Muscle of leg (tissue), 16 donors: ENCODE measurements at places on chromosomes 7 and 10. TPM values are rescaled to one million over a fixed set of nuclear protein-coding genes. Genes with fewer than 3 reads are reported as not detected.
A peak's percentile ranks its signal among the peaks of the same experiment; 100 is the strongest.

- no peaks in the 10 kb centered on the region for H3K27me3 ChIP-seq
- H3K4me1 ChIP-seq, result no peaks in the 10 kb centered on the region
- H3K27ac ChIP-seq, result no peak overlapping the region
- DNase-seq, result no peak
- H3K36me3 ChIP-seq, result no peaks in the 10 kb centered on the region
- no peak overlapping the region for H3K4me3 ChIP-seq
Measured at GRCh38 chr10:89946106-89946505, 244.7 kb downstream of the KIF20B start.

The EPHA1 gene
- not detected for total RNA-seq

The LIPK gene
- not detected for total RNA-seq

GRCh38 chr7:84720456-84721097, 466.3 kb downstream of the SEMA3D start:
- no peaks in the 10 kb centered on the region for H3K4me1 ChIP-seq
- DNase-seq, result no peak
- no peak overlapping the region for H3K27ac ChIP-seq
- no peaks in the 10 kb centered on the region for H3K27me3 ChIP-seq
- H3K36me3 ChIP-seq, result no peaks in the 10 kb centered on the region
- no peak overlapping the region for H3K4me3 ChIP-seq

DNA sequence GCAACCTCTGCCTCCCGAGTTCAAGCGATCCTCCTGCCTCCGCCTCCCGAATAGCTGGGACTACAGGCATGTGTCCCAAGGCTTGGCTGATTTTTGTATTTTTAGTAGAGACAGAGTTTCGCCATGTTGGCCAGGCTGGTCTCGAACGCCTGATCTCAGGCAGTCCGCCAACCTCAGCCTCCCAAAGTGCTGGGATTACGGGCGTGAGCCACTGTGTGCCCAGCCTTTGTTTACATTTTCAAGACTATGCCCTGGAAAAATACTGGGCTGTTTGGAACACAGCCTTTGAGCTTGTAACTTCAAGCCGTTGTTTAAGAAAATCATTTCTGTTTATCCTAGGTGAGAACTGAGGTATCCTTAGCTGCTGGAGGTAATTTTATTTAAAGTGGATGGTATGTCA, 1.9 kb downstream of the ZKSCAN1 start:
- DNase-seq, result no peak
- no peak overlapping the region for H3K4me3 ChIP-seq
- no peak overlapping the region for H3K27ac ChIP-seq

The COL1A2 gene
- total RNA-seq, result 5,114 TPM

GRCh38 chr10:57096044-57096443, 735.0 kb upstream of the ZWINT start:
- no peak overlapping the region for H3K4me3 ChIP-seq
- no peaks in the 10 kb centered on the region for H3K4me1 ChIP-seq
- no peak for DNase-seq
- no peak overlapping the region for H3K27ac ChIP-seq

DNA sequence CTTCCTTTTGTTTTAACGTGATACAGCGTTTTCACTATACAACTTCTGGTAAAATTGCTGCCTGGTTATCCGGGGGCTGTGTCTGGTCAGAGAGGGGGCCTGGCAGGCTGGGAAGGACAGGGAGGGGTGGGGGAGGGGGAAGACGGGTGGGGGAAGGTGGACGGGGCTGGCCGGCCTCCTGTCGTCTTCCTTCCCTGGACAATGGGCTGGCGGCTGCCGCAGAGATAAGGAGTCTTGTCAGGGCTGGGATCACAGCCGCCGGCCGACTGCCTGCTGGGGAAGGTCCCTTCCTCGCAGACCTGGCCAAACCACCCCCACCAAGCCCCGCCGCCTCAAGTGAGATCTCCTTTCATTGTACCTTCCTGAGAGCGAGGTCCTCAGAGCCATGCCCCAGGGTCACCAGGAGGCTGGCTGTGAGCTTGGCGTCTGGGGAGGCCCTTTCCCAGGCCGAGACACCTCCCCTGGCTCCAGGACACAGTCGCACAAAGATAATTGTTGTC, 151.2 kb upstream of the TNRC18 start:
- no peaks in the 10 kb centered on the region for H3K27me3 ChIP-seq
- DNase-seq, result peak; percentile 42
- H3K36me3 ChIP-seq, result no peaks in the 10 kb centered on the region
- peak overlapping the region; percentile 23 for H3K27ac ChIP-seq
- H3K4me1 ChIP-seq, result peaks cover 18% of the 10 kb centered on the region

DNA sequence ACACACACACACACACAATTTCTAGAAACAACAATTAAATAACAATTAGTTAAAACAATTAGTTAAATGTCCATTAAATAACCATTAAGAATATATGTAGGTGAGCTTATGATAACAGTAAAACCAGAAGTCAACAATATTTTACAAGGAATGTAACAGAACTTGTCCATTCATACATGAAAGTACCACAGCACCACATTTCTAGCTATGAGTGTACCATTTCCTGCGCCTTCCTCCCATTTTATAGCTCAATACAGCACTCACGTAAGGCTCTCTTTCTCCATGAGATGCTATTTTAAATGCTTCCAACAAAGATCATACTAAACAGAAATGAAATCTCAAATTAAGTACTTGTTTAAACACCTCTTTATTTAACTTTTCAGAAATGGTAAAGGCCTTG, 367.3 kb upstream of the ZWINT start:
- no peaks in the 10 kb centered on the region for H3K36me3 ChIP-seq
- DNase-seq, result no peak
- no peak overlapping the region for H3K4me3 ChIP-seq
- no peaks in the 10 kb centered on the region for H3K4me1 ChIP-seq
- no peak overlapping the region for H3K27ac ChIP-seq
- H3K27me3 ChIP-seq, result no peaks in the 10 kb centered on the region

The PTPN20 gene
- total RNA-seq, result 0.53 TPM

The PLEKHA1 gene
- 22.0 TPM for total RNA-seq

The ZNF32 gene
- 63.5 TPM for total RNA-seq

- H3K36me3 ChIP-seq, result no peaks in the 10 kb centered on the region
- no peak overlapping the region for H3K27ac ChIP-seq
- no peaks in the 10 kb centered on the region for H3K4me1 ChIP-seq
- DNase-seq, result no peak
Measured at GRCh38 chr10:7048061-7048460, 362.8 kb downstream of the SFMBT2 start.

DNA sequence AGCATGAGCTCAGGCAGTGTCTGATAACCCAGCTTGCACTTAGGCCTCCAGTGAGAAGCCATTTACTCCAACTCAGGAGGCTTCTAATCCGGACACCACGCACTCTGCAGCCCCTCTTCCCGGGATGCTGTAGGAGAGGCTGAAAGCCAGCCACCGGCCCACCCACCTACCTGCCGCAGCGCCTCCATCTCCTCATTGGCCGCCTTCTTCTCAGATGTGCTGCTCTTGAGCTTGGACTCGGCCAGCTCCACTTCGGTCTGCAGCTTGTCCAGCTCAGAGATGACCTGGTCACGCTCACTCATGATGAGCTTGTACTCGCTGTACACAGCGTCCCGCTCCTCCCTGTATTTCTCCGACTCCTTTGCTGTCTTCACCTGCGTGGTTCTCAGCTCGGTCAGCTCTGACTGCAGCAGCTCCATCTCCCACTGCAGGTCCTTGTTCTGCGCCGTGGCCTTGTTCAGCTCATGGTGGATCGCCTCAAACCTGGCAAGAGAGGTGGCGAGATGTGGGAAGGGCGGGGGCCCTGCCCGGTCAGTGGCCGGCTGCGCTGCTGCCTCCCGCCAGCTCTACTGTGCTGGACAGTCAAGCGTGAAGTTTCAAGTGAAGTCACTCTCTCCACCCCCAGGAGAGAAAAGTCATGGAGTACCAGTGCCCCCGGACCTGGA, 84.7 kb downstream of the DLG5 start:
- no peak for DNase-seq
- H3K4me3 ChIP-seq, result no peak overlapping the region
- H3K27me3 ChIP-seq, result no peaks in the 10 kb centered on the region
- H3K4me1 ChIP-seq, result peaks cover 3% of the 10 kb centered on the region
- no peak overlapping the region for H3K27ac ChIP-seq

DNA sequence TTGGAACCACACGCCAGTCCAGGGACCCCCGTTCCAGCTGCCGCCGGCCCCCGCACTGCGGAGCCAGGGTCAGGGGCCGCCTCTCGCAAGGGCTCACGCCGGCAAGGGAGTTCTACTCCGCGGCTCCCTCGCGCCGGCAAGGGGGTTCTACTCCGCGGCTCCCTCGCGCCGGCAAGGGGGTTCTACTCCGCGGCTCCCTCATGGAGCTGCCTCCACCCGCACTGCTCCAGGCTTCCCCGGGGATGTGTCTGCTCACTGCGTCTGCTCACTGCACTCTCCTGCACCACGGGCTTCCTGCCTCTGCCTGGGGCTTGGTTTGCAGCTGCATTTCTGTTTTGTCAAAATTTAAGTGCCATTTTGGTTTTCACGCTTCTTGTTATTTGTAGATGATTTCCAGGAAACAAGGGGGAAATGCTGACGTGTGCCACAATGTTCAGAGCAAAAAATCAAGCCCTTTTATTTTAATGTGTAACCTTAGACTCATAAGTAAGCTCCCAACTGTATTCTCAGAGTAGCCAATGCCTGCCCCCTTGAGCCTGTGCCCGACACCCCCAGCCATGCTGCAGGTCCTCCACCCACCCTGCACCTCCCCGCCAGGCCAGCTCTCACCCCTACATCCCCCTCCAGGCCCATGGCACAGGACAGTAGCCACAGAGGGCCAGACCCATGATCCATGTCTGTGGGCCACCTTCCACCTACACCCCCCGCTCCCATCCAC, 246.2 kb downstream of the MAD1L1 start:
- H3K27ac ChIP-seq, result no peak overlapping the region
- no peak for DNase-seq
- H3K36me3 ChIP-seq, result no peaks in the 10 kb centered on the region
- H3K27me3 ChIP-seq, result no peaks in the 10 kb centered on the region
- no peak overlapping the region for H3K4me3 ChIP-seq
- H3K4me1 ChIP-seq, result peaks cover 16% of the 10 kb centered on the region

The TSPAN33 gene
- total RNA-seq, result 23.9 TPM

DNA sequence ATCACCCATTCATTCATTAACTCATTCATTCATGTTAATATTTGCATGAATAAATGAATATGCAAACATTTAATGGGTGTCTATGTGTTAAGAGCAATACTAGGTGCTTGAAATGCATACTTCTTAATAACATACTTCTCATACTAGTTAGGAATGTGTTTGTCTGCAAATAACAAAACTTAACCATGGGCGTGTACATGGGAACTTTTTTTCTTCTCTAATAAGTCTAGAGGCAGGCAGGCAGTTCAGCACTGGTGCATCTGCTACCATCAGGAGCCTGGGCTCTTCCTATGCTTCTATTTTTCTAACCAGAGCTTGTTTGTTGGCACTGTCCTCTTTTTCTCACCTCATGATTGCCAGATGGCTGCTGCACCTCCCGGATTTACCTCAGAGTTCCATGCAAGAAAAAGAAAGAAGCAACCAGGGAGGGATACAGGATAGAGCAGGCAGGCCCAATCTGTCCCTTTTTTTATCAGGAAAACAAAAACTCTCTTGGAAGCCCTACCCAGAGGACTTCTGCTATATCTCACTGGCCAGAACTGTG, 22.7 kb downstream of the CDHR3 start:
- H3K27ac ChIP-seq, result no peak overlapping the region
- no peaks in the 10 kb centered on the region for H3K36me3 ChIP-seq
- no peak overlapping the region for H3K4me3 ChIP-seq
- no peak for DNase-seq

The RADIL gene
- 3.0 TPM for total RNA-seq

GRCh38 chr10:116476461-116476860, 48.8 kb downstream of the PNLIPRP3 start:
- H3K36me3 ChIP-seq, result no peaks in the 10 kb centered on the region
- H3K4me1 ChIP-seq, result peaks cover 4% of the 10 kb centered on the region
- peak overlapping the region; percentile 75 for H3K27ac ChIP-seq
- DNase-seq, result peak; percentile 98
- H3K4me3 ChIP-seq, result no peak overlapping the region

- DNase-seq, result no peak
- H3K36me3 ChIP-seq, result no peaks in the 10 kb centered on the region
Measured at GRCh38 chr7:136878878-136879277, 10.4 kb downstream of the CHRM2 start.

GRCh38 chr7:130793855-130794618, 60.0 kb upstream of the KLF14 start:
- peak overlapping the region; percentile 62 for H3K27ac ChIP-seq
- H3K36me3 ChIP-seq, result no peaks in the 10 kb centered on the region
- no peak overlapping the region for H3K4me3 ChIP-seq
- no peaks in the 10 kb centered on the region for H3K27me3 ChIP-seq
- peak; percentile 72 for DNase-seq

DNA sequence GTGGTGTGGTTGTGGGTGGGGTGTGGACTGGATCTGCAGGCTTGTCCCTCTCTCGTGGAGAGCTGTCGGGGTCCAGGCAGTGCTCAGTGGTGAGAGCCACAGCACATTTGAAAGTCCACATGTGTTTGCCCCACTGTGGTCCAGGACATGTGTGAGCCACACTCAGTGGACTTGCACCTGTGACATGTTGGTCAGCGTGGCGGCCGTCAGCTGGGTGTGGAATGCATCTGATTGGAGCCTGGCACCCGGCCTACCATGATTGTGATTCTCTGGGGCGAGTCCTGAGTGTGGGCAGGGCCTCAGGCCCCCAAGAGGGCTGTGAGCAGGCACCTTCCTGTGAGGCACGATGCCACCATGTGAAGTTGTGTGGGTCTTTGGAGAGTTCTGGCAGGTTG, 77.9 kb downstream of the DNAJB6 start:
- H3K27me3 ChIP-seq, result no peaks in the 10 kb centered on the region
- H3K27ac ChIP-seq, result no peak overlapping the region
- no peak for DNase-seq
- H3K4me1 ChIP-seq, result no peaks in the 10 kb centered on the region
- no peak overlapping the region for H3K4me3 ChIP-seq

GRCh38 chr10:34715511-34716187, 99.4 kb downstream of the PARD3 start:
- H3K27ac ChIP-seq, result no peak overlapping the region
- H3K4me1 ChIP-seq, result peaks cover 7% of the 10 kb centered on the region
- no peak for DNase-seq
- H3K36me3 ChIP-seq, result no peaks in the 10 kb centered on the region
- H3K4me3 ChIP-seq, result no peak overlapping the region

DNA sequence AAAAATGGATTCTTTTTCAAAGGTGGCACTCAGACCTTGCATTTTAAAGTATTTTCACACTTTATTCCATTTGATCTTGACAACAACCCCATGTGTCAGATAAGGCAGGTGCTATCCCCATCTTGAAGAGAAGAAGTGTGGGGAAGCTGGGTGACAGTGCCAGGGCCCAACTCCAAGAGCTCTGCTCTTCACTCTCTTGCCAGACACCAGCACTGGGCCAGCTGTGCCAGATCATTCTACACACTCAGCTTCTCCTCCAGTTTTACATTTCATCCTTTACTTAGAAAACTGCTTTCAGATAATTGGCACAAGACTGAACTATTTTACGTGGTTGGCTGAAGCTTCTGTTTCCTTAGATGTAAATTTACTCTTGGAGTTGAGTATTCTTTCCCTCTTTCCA, 64.4 kb downstream of the ENO4 start:
- no peaks in the 10 kb centered on the region for H3K4me1 ChIP-seq
- no peak overlapping the region for H3K27ac ChIP-seq
- peak; percentile 32 for DNase-seq
- H3K36me3 ChIP-seq, result no peaks in the 10 kb centered on the region
- no peak overlapping the region for H3K4me3 ChIP-seq

GRCh38 chr7:74479066-74479781, 25.5 kb downstream of the GTF2IRD1 start:
- H3K36me3 ChIP-seq, result no peaks in the 10 kb centered on the region
- H3K4me1 ChIP-seq, result peaks cover 79% of the 10 kb centered on the region
- no peak for DNase-seq
- peak overlapping the region; percentile 96 for H3K27ac ChIP-seq
